ENCODE measurements at places on chromosomes 1 and 21.

GRCh38 chr1:199018471-199019135 lies 379.8 kb downstream of the PTPRC start:
- no peak for DNase-seq

GRCh38 chr1:28136922-28137613 lies 39.4 kb downstream of the PTAFR start:
- no peak for DNase-seq

- no peak for DNase-seq
These were observed 7.0 kb upstream of the ANGPTL1 start for GRCh38 chr1:178877896-178878295.

DNA sequence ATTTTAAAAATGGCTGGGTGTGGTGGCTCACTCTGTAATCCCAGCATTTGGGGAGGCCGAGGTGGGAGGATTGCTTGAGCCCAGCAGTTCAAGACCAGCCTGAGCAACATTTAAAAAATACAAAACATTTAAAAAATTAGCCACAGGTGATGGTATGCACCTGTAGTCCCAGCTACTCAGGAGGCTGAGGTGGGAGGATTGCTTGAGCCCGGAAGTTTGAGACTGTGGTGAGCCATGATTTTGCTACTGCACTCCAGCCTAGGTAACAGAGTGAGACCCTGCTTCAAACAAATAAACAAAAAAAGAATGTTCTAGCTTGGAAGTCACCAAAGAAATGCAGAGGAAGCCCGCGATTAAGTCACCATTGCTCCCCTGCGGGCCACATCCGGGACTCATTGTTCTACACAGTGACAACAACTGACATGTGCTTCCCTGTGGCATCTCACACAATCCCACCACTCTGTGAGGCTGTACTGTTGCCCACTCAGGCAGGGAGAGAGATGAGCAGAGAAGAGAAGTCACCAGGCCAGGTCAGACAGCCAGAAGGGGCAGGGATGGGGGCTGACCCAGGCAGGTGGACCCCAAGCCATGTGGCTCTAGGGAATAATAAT lies 18.4 kb upstream of the SPATC1L start:
- no peak for DNase-seq

GRCh38 chr1:28560886-28561285 lies 8.0 kb downstream of the TRNAU1AP start:
- DNase-seq, result no peak

DNA sequence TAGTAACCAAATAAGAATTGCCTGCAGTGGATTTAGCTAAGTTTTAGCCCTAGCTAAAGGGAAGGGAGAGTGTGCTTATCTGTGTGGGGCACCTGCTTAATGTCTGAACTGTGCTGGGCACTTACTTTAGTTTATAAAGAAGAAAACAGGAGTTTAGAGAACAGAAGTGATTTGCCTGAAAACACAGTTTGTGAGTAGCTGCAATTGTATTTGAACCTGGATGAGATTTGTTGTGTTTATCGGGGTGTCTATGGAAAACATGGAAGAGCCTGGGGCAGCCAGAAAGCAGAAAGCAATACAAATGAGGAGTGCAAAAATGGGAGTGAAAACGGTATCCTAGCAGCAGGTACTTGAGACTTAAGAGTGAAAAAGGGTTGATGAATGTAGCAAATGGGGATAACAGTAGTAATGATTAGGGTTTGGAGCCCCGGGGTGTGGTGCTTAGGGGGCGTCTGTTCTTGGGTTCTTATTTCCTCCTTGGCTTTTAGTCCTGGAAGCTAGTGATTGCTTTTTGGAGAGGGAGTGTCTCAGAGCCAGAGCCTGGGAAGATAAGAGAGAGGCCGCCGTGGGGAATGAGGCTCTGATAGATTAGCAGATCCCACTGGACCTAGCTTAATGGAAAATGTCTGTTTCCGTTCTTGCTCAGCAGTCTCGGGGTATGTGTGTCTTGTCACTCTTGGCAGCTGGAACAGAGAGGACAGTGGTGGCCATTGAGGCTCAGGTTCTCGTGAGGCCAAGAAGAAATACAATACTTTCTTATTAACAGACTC lies 5.6 kb downstream of the PRCC start:
- no peak for DNase-seq

- no peak for DNase-seq
These were observed 7.1 kb downstream of the TMEM54 start for GRCh38 chr1:32894019-32894600.

GRCh38 chr1:234875328-234875952 lies 253.2 kb downstream of the TOMM20 start:
- DNase-seq, result no peak

DNA sequence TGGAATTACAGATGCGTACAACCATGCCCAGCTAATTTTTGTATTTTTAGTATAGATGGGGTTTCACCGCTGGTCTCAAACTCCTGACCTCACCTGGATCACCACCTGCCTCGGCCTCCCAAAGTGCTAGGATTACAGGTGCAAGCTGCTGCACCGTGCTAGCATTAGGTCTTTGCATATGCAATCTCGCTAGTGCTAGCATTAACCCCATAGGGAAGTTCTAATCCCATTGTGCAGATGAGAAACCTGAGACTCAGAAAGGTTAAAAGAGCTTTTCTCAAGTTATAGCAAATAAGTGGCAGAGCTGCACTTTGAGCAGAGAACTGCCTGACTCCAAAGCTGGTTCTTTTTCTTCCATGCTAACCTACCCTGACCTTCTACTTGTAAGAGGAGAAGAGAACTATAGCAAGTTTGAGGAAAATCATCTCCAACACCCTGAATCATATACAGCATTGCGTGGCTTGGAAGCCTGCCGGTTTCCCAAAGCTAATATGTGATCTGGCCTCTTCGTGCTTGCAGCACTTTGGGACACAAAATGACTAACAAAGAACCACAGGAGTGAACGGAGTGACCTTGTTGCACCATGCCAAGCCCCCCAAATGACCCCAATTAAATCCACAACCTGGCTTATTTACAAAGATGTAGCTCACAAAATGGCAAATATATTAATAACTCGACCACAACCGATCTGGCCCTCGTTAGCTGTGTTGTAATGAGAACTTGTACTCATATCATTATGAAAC lies 185.1 kb downstream of the TM2D1 start:
- DNase-seq, result no peak

GRCh38 chr1:167297222-167298214 lies 76.8 kb downstream of the POU2F1 start:
- DNase-seq, result no peak
